ENCODE measurements at places on chromosomes 4 and X.

- no peak for DNase-seq
Measured at GRCh38 chrX:40165861-40166260, 68.1 kb upstream of the BCOR start.

DNA sequence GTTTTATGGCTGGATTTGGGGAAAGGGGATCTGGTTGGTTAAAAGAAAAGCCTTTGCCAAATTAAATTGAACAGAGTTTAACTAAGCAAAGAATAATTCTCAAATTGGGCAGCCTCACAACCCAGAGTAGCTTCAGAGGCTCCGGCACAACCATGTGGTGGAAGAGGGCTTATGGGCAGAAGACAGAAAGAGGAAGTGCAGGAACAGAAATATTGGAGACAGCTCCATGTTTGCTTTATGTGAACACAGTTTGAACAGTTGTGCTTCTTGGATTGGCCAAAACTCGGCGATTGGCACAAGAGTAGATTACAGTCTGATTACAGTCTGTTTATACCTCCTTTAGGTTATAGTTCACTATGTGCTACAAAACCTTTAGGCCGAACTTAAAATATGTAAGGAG lies 562.7 kb downstream of the TRIML1 start:
- no peak for DNase-seq

- DNase-seq: no peak
Measured at GRCh38 chr4:37317104-37317643, 72.6 kb downstream of the NWD2 start.

DNA sequence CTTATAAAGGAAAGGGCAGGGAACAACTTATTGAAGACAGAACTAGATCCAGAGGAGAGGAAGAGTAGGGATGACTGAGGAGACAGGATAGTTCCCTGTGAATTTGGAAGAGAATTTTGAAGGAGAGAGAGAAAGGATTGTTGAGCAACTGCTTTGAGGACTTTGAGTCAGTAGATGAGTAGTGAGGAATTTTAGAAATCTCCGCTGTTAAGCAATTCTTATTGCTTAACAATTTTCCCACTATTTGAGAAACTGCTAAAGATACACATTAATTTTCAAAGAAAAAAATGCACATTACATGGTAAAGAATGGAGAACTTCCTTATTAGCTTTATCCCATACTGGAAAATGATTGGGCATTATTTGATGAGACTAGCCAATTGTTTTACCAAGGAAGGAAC lies 116.3 kb upstream of the NRK start:
- no peak for DNase-seq

DNA sequence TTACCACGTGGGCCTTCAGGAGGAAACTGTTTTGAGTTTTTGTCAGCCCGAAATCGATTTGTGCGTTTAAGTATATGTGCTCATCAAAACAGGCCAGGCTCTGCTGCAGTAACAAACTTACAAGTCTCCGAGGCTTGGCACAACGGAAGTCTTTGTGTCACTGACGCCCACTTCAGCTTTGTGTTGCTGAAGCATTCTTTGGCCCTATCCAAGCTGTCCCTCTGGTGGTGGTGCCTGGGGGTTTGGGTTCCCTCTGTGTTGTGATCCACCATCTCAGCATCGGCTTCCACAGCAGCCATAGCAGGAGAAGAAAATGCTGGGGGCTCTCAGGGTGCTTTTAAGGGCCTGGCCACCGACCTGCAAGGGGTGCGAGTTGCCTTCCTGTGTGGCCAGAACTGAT lies 176.4 kb downstream of the PTTG2 start:
- DNase-seq: no peak

DNA sequence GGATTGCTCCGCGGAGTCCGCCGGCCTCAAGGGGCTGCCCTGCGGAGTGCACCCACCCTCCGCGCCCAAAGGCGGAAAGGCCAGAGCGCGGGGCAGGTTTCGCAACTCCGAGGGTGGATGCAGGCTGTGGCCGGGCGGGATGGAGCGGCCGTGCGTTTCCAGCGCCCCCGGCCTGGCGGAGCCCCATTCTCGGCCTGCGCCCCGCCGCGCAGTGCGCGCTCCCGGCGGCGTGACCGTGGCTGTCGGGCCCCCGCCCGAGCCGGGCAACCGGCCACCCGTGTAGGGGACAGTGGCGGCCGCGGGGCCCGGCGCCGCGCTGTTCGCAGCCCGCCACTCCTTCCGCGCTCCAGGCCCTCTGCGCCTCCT lies 331 bp downstream of the SETD7 start:
- no peak for DNase-seq

DNA sequence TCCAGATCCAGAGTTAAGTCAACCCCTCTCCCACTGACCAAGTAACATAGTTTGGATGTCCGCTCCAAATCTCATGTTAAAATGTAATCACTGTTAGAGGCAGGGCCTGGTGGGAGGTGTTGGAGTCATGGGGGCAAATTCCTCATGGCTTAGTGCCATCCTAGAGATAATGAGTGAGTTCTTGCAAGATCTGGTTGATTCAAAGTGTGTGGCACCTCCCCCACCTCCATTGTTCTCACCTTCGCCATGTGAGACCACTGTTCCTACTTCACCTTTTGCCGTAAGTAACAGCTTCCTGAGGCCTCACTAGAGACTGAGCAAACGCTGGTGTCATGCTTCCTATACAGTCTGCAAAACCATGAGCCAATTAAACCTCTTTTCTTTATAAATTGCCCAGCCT lies 548.8 kb downstream of the INPP4B start:
- no peak for DNase-seq

DNA sequence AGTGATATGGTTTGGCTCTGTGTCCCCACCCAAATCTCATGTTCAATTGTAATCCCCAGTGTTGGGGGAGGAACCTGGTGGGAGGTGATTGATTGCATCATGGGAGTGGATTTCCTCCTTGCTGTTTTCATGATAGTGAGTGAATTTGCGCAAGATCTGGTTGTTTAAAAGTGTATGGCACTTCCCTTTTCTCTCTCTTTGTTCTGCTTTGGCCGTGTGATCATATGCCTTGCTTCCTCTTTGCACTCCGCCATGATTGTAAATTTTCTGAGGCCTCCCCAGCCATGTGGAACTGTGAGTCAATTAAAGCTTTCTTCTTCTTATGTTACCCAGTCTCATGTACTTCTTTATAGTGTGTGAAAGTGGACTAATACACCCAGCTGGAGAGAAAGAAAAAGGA lies 113.0 kb upstream of the AADAT start:
- DNase-seq: no peak

- DNase-seq: no peak
Measured at GRCh38 chrX:15441464-15441863, 51.7 kb downstream of the PIR start.

- DNase-seq: no peak
Measured at GRCh38 chr4:75179510-75179909, 246.6 kb downstream of the PARM1 start.

DNA sequence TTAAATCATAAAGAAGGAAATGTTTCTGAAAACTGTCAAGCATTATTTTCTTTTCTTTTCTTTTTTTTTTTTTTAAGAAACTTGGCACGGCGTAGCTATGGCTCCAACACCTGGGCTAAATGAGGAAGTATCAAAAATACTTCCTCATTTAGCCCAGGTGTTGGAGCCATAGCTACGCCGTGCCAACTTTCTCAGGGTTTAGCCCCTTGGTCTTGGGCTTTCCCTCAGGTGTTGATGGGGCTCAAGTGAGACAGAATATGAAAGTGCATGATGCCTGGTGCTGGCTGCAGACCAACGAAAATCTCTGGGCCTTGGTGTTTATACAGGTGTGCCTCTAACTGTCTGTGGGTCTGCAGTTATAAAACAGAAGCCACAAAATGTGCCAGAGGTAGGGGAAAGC lies 132.7 kb downstream of the ARHGAP24 start:
- no peak for DNase-seq

- no peak for DNase-seq
Measured at GRCh38 chr4:88696630-88697029, 999 bp downstream of the NAP1L5 start.

Measured in 8988T (cell line).